Left lobe of liver (tissue), 2 donors: ENCODE measurements at places on chromosomes 2 and 18. TPM values are rescaled to one million over a fixed set of nuclear protein-coding genes. Genes with fewer than 3 reads are reported as not detected.
A peak's percentile ranks its signal among the peaks of the same experiment; 100 is the strongest.

The DSG4 gene
- total RNA-seq, result not detected

The RESP18 gene
- not detected for total RNA-seq

The ERFE gene
- not detected for total RNA-seq

The AGXT gene
- 1,805 TPM for total RNA-seq

The WNT10A gene
- not detected for total RNA-seq

The SLC9A4 gene
- not detected for total RNA-seq

- no peak for DNase-seq
Observed at GRCh38 chr2:235049719-235050118, 97.9 kb downstream of the SH3BP4 start.

GRCh38 chr18:55932675-55933074 lies 344.7 kb upstream of the TCF4 start:
- DNase-seq, result peak; percentile 47

GRCh38 chr2:206158563-206159345 lies 490 bp downstream of the NDUFS1 start:
- DNase-seq, result no peak

GRCh38 chr2:10205162-10205475 lies 82.6 kb downstream of the RRM2 start:
- no peak for DNase-seq

GRCh38 chr2:113679457-113679856 lies 52.4 kb downstream of the RABL2A start:
- no peak for DNase-seq

DNA sequence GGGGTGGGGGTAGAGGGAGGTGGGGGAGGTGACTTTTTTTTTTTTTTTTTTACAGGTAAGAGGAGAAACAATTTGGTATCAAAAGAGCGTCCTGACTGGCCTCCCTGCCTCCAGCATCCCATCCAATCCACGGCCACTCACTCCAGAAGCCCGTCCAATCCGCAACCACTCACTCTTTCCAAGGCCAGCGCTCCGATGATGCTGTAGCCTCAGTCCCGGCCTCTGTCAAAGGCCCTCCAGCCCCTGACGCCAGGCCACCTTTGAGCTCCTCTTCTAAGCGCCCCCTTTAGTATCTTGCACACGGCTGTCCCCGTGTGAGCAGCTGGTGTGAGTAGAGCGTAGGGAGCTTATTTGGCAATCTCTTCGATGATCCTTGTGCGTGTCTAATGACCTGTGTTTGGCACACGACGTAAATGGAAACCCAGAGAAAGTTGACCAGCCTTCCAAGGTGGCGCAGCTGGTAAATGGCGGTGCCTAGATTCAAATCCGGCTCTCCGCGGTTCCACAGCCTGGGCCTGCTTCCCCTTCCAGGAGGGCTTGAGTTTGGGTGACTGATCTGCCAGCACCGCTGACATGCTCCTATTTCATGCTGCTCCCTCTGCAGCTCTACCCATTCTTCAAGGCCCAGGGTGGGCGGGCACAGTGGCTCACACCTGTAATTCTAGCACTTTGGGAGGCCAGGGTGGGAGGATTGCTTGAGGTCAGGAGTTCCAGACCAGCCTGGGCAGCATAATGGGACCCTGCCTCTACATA lies 23.8 kb upstream of the PXDN start:
- DNase-seq, result no peak

GRCh38 chr2:121489284-121489683 lies 41.4 kb upstream of the RNU4ATAC start:
- no peak for DNase-seq

- no peak for DNase-seq
Observed at GRCh38 chr18:66013969-66014368, 263.2 kb downstream of the CDH7 start.

GRCh38 chr2:109720380-109721106 lies 73.6 kb upstream of the RGPD5 start:
- DNase-seq, result peak; percentile 16

GRCh38 chr2:74385396-74385795 lies 5.3 kb upstream of the DCTN1 start:
- no peak for DNase-seq

DNA sequence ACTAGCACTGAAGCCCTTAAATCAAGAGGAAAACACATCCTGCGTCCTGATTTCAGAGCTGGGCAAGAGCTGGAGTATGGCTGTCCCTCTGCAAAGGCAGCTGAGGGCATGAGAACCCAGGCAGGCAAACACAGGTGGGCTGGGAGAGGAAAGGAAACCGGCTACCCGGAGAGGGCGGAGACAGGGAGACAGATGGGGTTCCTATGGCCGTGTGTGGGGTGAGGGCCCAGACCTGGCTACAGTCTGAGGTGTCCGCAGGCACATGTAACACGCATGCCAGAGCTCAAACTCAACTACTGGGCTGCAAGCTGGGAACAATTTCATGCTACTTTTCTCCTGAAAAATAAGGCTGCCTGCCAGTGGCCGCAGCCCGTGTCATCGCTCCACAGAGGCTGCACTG lies 2.7 kb downstream of the COPS9 start:
- no peak for DNase-seq
